Kasumi-1 (cell line): ENCODE measurements at places on chromosomes 4 and X.
A peak's percentile ranks its signal among the peaks of the same experiment; 100 is the strongest.

DNA sequence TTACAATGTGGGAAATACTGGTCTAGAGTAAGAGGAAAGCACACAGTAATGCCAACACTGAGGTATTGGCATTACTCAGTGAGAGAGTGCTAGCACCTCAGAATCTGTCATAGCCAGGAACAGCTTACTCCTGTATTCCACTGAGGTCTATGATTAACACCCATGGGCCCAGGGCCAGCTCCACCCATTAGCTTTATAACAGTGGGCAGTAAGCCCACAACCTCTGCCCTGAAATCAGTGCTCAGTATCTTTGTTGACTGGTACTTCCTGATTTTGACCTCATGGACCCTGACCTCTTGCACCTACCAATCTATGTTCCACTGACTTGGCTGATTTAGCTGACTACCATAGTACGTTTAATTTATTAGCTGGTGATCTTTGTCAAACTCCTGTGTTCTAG is 56.1 kb downstream of the LANCL3 start:
- DNase-seq: no peak

DNA sequence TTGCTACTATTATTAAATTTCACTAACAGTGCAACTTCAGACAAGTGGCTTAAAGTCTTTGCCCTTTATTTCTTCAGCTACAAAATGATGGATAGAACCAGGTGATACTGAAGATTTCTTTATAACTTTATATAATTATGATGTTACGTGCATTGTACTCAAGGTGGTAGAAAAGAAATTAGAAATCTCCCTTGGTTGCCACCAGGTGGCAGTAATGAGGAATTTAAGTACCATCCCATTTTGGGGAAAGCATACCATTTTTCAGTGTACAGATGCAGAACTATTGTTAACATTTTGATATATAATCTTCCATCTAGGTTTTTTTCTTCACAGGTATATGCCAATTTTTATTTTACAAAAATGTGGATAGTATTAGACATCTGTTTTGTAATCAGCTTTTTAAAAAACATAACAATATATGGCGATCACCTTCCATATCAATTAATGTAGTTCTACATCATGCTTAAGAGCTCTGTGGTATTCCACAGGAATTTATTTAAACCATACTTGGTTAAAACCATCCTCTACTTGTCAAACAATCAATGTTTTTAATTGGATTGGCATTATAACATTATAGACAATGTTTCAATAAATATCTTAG is 37.7 kb upstream of the RAB33B start:
- DNase-seq: peak; percentile 66

DNA sequence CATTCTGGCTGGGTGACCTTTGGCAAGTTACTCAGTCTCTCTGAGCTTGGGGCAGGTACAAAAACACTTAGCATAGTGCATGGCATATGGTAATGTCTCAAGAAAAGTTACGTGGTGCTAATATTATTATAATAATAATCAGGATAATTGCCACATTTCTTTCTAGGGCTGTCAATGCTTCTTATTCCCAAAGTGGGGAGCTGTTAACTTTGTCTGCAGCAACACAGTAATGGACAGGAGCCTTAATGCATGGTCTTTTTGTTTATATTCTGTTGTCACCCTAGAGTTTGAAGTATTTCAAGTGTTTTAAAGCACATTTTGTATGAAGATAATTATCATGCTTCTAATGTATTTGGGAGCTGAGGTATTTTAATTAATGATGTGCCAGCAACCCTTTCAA is 121.8 kb downstream of the FHIP1A start:
- no peak for DNase-seq

- DNase-seq: no peak
Observed at GRCh38 chr4:11081006-11081405, 347.7 kb downstream of the HS3ST1 start.

GRCh38 chrX:19535476-19535875 is 20.2 kb upstream of the MAP3K15 start:
- peak; percentile 50 for DNase-seq
